Vagina (tissue), 2 donors: ENCODE measurements at places on chromosomes 6 and 20. TPM values are rescaled to one million over a fixed set of nuclear protein-coding genes. Genes with fewer than 3 reads are reported as not detected.

GRCh38 chr20:17395729-17396128 is 135.4 kb downstream of the BFSP1 start:
- H3K36me3 ChIP-seq, result no peaks in the 10 kb centered on the region
- no peaks in the 10 kb centered on the region for H3K27me3 ChIP-seq
- no peaks in the 10 kb centered on the region for H3K4me1 ChIP-seq
- no peak overlapping the region for H3K4me3 ChIP-seq
- no peak overlapping the region for H3K27ac ChIP-seq
- no peak for DNase-seq

- H3K36me3 ChIP-seq, result no peaks in the 10 kb centered on the region
- H3K27me3 ChIP-seq, result no peaks in the 10 kb centered on the region
These were observed 41.7 kb upstream of the ZBP1 start for GRCh38 chr20:57661746-57662455.

CAPN11 gene
- total RNA-seq, result 2.0 TPM

DEFB125 gene
- total RNA-seq, result not detected

RNF217 gene
- 26.0 TPM for total RNA-seq
